ENCODE measurements at places on chromosomes 7 and 10.

GRCh38 chr7:38563741-38564140, 67.4 kb downstream of the AMPH start:
- DNase-seq = no peak

DNA sequence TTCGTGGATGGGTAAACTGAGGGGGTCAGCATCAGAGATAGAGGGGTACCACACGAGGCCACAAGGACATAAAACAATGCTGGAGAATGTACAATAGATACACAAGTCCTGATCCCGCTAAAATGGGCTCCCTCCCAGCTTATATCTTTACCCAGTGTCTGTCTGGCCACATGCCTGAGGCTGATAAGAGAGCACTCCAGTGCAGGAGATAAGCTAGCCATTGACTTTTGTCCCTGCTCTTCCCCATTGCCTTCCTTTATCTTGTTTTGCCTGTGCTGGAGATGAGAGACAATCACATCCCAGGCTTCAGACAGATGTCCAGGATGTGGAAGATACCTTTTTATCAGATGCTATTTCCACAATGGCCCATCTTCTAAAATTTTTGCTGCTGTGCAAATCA, 6.0 kb downstream of the GAD2 start:
- no peak for DNase-seq

- DNase-seq = no peak
Observed at GRCh38 chr7:4207011-4207410, 475.1 kb upstream of the FOXK1 start.

- no peak for DNase-seq
Observed at GRCh38 chr10:120861178-120861855, 10.2 kb downstream of the WDR11 start.

- peak; percentile 41 for DNase-seq
Observed at GRCh38 chr7:129493555-129493954, 8.8 kb upstream of the SMKR1 start.

DNA sequence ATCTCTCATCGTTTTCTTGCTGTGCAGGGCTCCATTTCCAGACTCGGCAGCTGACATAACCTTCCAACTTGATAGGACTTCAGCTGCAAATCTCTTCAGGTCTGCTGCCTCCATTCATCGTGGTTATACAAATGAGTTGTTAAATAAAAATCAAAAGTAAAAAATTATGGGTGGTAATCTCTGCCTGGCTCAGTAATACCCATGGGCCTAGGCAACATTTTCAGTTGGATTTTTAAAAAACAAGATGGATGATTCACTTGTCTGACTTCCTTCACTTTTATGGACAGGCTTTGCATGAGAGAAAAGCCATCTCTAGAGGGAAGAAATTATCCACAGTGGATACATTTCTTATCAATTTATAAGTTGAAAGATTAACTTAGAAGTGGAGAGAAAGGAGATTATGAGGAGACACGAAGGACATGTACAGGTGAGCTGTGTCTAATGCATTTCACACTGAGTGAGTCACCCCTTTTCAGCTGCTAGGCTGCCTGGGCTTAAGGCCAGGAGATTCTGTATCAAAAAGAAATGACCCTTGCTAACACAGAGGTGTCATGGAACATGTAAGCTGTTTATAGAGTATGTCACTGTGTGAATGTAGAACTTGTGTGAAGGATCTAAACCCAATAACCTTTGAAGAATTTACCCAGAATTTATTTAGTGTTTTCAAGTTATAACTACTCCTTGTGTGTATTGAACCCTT, 495.1 kb downstream of the AUTS2 start:
- no peak for DNase-seq

DNA sequence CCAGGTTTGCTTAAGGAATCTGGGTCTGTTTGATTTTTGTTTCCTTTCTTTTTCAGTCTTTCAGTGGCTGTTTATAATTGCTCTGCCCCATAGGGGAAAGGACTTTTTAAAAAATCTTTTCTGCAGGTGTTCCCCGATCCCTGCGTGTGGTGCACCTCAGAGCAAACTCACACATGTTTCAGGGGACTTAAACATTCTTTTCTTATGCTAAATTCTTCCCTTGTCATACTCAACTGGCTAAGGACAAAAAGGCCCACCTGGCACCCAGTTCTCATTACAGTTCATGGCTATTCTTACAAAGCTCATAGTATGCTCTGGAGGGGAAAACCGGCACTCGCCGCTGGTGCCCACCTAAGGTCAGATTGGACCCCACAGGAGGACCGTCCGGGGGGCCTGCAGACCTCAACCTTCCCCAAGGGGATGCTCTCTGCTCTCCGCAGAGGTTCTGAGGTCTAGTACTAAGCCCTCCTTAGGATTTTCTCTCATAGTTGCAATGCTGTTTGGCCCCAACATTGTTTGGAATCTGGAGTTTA, 220.3 kb downstream of the HGF start:
- no peak for DNase-seq

DNA sequence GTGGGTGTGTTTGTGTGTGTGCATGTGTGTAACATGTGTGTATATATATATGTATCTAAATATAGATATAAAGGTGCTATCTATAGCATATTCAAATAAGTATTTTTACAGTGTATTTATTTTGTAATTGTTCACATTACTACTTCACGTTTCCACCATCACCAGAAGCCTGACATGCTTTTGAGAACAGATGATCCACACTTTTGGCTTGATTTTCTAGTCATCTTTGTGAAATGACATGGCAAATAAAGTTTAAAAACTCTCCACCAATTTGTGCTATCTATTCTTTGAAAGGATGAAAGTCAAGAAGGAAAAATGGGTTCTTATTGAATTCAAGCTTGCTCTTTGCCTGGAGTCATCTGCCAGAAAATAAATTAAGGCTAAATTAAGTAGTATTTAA, 294.0 kb upstream of the AKR1E2 start:
- peak; percentile 8 for DNase-seq

DNA sequence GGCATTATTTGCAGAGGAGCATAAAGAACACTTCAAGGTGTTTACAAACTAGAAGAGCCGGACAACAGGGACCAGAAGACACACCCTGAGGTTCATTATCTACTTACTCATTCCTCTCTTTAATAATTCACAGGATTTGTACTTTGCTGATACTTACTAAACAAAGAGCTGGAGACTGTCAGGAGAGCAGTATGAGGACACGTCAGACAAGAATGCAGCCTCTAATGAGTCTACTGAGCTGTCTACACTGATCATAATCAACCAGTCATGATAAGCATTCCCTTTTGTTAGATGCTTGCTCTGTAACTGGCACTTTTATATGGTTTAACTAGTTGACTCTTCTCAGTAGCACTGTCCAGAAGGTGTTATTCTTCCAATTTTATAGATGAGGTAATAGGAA, 243.3 kb upstream of the CDC14C start:
- no peak for DNase-seq

GRCh38 chr10:28951484-28951883, 274.2 kb downstream of the BAMBI start:
- DNase-seq = no peak

DNA sequence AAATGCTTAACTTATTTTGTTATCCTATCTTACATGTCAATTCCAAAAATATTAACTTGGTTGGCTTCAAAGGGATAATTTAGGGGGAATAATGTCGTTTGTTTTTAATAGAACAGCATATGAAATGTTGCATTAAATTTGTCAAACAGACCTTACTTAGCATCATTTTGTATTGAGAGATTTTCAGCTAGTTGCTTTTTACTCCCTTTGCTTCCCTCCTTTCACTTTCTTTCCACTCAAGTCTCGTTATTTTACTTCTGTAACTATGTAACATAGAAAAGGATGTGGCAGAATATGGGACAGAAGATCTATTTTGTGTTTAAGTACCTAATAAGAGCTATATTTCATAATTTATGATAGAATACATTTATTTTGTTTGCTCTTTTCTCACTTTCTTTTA, 2.6 kb downstream of the PHYHIPL start:
- DNase-seq = no peak

DNA sequence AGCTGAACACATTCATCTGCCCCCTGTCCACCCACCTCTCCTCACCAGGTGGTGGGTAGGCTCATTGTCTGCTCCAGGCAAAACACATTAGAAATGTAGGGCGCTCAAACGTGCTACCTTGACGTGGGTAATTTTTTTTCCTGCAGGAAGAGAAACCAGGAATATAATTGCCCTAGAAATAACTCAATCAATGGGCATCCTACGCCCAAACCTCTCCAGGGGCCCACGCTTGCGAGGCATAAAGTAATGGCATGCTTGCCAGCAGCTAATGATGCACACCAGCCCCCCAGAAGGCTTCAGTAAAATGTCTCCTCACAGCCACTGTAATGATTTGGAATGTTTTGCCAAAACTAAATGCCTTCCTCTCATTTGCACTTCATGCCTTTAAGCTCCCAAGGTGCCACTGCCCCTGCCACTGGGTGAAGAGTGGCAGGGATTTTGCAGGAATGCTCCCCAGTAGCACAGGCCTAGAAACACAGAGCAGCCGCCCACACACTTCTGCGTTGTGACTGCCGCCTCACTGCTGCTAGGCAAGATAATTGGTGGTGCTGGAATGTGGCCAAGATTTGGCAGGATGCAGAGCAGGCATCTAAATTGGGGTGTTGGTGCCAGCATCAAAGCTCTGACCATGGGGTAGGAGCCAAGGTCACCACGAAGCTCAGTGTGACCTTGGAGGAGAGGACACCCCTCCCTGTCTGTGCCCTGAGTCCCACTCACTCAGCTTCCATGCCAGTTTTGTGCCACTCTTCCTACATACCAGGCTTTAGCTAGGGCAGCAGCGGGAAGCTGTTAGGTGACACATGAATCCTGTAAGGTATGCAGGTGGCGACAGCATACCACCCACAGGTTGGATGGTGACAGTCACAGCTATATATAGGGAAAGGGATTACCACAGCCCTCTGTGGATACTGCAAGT, 48.7 kb upstream of the PPP1R3C start:
- no peak for DNase-seq

DNA sequence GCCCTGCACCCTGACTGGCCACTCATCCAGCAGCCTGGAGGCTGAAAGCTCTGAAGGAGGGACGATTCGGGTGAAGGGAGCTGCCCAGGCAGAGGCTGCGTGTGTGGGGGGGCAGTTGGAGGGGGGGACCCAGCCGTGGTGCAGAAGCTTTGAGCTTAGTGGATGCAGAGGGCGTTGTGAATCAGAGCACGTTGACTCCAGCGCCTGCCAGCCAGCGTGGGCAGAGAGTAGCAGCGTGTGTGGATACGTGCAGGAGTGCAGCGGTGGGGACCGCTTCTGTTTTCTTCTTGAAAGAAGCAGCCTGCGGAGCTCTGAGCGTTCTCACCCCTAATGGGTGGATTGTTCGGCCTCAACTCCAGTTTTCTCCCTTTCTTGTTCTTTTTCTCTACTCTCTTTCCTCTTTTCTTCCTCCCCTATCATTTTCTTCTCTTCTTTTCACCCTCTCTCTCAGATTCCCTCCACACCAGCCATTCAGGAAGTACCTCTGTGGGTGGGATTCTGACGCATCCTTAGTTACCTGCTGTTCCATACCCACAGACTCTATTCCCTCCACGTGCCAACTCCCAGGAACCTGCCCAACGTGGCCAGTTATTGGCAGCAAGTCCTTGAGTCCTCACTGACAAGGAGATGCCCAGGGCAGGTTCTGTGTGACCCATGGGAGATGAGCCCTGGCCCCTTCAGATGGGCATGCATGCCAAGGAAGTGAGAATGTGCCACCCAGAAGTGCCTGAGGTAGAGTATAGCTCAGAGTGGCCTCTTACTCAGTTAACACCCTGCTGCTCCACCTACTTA, 47.4 kb downstream of the SORCS3 start:
- no peak for DNase-seq

- no peak for DNase-seq
Observed at GRCh38 chr10:49508249-49508648, 30.7 kb downstream of the ERCC6 start.

DNA sequence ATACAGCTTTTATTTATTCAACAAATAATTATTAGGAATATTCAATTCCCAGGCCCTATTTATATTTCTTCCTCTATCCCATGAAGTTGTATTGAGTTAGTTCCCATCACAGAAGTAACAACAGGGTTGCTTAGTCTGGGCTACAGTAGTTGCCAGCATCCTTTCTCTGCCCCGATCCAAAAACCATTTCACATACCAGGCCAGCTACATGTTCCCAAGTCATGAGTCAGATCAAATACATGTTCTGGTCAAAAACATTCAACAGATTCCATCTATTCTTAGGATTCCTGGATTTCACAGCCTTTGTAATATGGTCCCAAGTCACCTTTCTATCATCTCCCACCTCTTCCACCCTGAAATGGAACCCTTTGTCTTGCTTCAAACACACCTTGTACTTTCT, 91.6 kb downstream of the RAB11FIP2 start:
- DNase-seq = no peak

DNA sequence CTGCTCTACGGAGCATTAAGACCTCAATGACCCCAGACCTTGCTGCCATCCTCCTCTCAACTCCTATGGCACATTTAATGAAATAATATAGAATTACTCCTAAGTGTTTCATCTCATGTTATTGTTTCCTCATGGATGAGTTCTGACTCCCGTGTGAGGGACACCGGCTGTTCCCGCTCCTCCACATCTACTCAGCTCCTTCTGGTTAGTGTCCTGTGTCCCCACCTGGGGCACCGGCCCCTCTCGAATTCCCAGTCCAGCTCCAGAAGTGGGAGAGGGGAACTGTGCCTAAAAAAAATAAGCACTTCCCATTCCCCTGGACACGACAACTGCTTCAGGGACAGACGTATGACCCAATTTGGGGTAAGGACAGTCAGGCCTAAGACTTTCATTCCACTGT, 58.3 kb downstream of the PIP4K2A start:
- DNase-seq = no peak

GRCh38 chr10:8640301-8640700, 585.8 kb downstream of the GATA3 start:
- no peak for DNase-seq

DNA sequence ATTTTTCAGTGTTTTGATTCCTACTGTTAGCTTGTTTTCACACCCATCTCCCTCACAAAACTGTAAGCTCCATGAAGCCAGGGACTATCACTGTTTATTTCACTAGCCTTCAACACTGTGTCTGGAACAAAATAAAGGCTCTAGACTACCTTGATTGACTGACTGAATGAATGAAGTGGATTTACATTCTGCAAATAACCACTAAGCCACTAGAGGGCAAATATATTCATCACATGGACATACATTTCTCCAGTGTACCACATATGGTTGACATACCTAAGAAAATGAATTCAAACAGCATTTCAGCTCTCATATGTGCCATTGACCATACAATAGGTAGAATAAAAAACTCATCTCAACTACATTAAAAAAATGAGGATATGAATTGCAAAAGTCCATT, 185.9 kb downstream of the RAB11FIP2 start:
- DNase-seq = peak; percentile 10

DNA sequence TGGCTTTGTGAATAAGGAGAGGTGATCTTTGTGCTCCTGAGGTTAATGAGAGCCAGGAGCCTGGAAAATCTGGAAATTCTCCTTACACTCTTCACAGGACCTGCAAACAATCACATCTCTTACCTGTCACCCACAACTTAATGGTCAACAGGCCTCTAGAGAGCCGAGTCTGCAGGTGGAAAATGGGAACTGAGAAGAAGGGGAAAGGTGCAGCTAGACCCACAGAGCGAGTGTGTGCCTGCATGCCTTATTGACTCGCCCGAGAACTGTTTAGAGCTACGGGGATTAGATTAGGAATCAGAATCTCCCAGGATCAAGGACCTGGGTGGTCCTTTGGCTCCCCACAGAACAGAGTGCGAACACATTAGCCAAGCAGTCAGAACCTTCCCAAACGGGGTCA, 329.6 kb downstream of the PTEN start:
- DNase-seq = no peak
